ENCODE measurements at places on chromosomes 5 and 9.

DNA sequence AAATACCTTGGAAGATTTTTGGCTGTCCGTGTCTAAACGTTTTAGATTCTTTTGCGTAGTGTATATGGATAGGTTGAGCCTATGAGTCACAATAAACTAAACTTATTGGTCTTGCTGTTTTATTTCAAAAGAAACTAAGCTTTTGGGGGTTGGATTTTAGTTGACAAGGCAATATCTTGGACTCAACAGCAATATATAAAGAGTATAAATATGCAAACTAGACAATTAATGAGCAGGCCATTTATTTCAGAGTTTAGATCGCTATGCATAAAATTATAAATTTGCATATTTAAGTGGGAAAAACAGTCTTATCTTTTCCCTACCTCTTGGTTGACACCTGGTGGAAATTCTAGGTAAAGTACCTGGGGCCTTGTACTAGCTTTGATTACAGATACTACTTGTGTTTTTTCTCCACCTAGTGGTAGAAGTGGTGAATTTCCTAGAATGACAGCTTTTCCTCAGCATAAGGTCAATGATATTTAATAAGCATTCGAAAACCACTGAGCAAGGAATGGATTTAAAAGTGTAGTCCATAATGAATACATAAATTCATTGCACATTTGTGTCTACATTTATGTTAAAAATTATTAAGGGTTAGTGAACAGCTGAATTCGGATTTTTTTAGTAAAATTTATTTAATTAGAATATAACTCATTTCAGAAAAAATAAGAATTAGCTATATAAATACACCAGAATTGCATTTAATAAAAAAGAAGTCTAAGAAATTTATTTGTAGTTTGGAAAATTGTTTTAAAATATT is 1.7 kb upstream of the ARRDC3 start:
- no peak for DNase-seq

- DNase-seq: peak; percentile 4
Observed at GRCh38 chr5:64811050-64811640, 42.4 kb downstream of the CWC27 start.

- DNase-seq: peak; percentile 68
Observed at GRCh38 chr5:167587772-167588437, 703.5 kb upstream of the WWC1 start.

DNA sequence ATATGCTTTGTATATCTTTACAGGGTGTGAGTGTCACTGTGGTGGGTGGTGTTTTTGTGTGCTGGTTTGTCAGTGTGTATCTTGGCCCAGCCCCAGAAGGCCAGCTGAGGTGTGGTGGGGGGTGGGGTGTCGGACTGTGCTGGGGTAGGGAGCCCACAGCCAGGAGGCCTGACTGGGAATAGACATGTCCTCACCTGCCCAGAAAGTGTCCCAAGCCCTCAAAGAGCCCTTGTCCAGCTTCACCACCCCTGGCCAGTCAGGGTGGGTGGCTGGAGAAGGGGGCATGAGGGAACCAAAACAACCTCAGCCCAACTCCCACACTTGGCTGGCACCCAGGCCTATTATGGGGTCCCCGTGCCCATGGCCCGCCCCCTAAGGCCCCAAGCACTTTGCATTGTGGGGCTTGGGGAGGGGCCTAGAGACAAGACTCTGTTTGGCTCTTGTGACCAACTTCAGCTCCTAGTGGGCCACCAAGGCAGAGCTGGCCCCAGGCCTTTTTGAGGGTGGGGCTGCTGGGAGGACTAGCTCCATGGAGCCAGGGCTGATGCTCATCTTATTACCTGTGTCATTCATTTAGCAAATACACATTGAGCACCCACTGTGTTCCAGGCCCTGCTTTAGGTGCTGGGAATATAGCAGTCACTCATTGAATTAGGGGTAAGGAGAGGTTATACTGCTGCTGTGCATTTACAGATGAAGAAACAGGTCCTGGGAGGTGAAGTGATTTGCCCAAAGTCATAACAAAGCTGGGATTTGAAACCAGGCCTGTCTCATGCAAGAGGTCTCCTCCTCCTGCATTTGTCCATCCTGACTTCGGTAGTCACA is 56.2 kb upstream of the PSD2 start:
- no peak for DNase-seq

- DNase-seq: no peak
Observed at GRCh38 chr5:111425205-111425604, 87.1 kb downstream of the STARD4 start.

GRCh38 chr5:157602505-157602904 is 26.9 kb upstream of the ADAM19 start:
- no peak for DNase-seq

- DNase-seq: no peak
Observed at GRCh38 chr5:161763571-161763970, 78.0 kb downstream of the GABRA6 start.

GRCh38 chr5:180201051-180201987 is 7.7 kb downstream of the RASGEF1C start:
- DNase-seq: peak; percentile 75

GRCh38 chr9:134264169-134264568 is 62.1 kb upstream of the RXRA start:
- DNase-seq: no peak

DNA sequence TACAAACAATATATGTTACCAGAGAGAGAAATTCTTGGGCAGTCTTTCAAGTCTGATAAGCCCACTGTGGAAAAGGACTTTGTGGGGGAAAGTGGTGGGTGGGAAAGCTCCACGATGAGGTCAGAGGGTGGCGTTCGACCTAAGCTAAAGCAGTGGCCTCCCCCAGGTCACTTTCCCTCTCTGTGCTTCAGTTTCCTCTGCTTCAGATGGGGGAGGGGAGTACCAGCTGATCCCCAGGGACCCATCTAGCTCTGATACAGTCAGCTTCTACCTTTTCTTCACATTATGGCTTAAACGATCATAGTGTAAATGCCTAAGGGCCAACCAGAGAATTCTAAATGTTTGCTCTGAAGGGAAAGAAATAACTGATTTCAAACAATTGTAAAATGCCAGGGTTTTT is 36.6 kb upstream of the ARSB start:
- DNase-seq: peak; percentile 9

GRCh38 chr5:177419046-177419445 is 7.4 kb upstream of the GRK6 start:
- DNase-seq: no peak

- DNase-seq: no peak
Observed at GRCh38 chr5:143176048-143176447, 227.4 kb downstream of the NR3C1 start.

DNA sequence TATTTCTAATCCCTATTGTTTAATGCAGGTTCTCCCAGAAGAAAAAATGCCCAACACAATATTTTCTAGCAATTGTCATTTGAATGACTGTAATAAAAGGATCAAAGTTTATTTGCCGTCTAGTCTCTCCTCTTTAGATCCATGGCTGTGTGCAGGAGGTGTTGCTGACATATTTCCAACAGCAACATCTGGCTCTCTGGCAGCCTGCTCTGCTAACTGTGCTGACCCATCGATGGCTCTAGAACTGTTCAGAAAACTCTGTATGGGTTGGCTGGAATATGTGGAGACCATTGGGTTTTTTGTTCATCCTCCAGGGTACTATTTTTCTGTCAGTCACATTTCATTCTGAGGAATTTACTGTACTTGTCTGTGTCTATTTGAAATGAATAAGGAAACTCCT is 202.0 kb upstream of the SLC27A6 start:
- DNase-seq: no peak

- no peak for DNase-seq
Observed at GRCh38 chr5:8683496-8683895, 814.5 kb downstream of the MTRR start.

- peak; percentile 8 for DNase-seq
Observed at GRCh38 chr5:75933489-75933888, 149.7 kb upstream of the SV2C start.

GRCh38 chr9:81579381-81579780 is 110.0 kb downstream of the TLE1 start:
- no peak for DNase-seq

GRCh38 chr9:84379740-84380139 is 39.2 kb upstream of the SLC28A3 start:
- DNase-seq: no peak

- DNase-seq: no peak
Observed at GRCh38 chr5:101435768-101436167, 532.7 kb upstream of the ST8SIA4 start.

DNA sequence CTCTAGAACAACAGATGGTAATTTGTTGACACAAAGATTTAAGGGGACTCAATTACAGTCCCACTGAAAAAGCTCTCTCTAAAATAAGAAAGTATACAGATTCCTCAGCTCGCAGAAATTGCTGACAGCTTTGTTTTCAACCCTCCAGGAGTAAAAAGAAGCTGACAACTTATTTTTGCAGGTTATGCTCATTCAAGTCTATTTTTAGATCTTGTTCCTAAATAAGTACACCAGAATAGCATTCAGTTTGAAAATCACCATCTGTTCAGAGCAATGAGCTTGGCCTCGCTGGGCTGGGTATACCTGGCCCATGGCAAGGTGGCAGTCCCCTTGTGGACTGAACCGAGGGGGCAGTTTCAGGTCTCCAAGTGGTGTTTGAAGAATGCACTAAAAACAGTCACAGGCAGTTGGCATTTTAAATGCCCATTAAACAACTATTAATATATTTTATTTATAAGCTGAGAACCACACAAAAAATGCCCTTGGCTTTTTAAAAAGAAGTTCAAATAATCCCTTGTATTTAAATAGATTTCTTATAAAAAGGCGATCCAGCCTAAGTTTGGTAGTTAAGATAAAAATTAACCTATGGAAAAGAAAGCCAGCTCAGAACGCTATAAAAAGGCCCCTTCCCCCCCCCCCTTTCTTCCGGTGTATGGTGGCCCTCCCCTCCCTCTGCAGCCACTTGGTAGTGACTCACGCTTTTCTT is 169.2 kb downstream of the AUH start:
- no peak for DNase-seq

DNA sequence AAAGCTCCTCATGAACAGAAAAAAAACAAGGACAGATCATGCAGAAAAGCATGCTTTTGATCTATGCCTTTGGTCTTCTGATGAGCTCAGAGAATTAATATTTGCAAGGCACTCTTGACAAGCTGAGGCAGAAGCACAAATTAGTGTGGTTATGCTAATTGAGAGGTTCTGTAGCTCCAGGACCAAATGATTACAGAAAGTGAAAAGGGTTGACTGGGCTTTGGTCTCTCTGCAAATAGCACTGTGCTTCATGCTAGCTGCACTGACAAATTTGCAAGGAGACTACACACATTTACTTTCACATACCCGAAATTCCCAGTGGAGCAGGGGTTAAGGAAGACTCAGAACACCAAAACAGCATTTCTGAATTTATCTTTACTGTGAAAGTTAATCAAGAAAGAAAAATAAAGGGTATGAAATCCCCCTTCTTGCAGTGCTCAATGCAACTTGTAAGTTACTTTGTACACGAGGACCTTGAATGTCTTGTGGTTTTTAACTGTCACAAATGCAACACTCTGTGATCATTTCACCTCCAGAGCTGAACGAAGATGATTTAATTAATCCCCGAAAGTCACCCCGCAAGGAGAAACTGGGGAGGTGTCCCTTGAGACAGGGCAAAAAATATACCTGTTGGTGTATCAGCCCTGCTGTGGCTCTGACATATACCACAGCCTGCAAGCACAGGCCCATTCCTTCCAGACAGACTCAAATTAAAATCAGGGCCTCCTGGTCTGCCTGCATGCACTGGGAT is 11.9 kb downstream of the RAPGEF1 start:
- no peak for DNase-seq

DNA sequence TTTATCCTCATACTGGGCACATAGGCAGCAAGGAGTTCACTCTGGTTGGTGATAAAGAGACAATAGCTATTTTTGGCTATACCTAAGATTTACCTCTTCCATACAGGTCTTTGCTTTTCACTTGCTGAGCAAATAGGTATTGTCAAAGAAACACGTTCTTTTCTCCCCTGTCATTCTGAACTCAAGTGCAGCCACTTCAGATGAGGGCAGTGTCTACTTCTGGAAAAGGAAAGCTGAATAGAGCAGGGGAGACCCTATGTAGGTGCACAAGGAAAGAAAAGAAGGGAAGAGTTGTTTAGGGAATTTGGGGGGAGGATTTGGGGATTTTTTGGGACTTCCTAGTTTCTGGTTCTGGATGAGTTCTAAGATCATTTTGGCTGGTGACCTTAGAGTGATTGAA is 109.6 kb downstream of the ATP10B start:
- DNase-seq: no peak

DNA sequence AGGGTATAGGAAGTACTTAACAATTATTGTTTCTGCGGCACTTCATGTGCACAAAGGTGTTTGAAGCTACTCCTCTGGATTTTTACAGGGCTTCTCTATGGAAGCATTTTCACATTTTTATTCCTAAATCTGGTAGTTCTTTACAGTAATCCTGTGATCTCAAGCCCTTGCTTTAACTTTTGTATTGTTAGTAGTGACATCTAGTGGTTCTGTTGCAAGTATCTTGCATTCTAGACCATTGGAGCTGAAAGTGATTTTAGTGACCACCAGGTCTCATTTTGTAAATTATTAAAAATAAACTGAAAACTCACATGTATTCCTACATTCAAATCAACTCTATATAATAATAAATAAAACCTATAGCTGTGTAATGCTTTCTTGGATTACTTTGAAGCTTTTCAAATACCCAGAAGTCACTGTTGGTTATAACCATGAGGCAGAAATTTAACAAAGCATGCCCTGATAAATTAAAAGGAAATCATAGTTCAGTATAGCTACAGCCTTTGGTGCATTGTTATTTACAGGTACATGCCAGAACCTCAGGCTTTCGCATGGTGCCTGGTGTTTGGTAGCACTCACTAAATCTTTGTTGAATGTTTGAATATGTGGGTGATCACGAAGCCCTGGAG is 18.9 kb downstream of the RPS23 start:
- DNase-seq: no peak

DNA sequence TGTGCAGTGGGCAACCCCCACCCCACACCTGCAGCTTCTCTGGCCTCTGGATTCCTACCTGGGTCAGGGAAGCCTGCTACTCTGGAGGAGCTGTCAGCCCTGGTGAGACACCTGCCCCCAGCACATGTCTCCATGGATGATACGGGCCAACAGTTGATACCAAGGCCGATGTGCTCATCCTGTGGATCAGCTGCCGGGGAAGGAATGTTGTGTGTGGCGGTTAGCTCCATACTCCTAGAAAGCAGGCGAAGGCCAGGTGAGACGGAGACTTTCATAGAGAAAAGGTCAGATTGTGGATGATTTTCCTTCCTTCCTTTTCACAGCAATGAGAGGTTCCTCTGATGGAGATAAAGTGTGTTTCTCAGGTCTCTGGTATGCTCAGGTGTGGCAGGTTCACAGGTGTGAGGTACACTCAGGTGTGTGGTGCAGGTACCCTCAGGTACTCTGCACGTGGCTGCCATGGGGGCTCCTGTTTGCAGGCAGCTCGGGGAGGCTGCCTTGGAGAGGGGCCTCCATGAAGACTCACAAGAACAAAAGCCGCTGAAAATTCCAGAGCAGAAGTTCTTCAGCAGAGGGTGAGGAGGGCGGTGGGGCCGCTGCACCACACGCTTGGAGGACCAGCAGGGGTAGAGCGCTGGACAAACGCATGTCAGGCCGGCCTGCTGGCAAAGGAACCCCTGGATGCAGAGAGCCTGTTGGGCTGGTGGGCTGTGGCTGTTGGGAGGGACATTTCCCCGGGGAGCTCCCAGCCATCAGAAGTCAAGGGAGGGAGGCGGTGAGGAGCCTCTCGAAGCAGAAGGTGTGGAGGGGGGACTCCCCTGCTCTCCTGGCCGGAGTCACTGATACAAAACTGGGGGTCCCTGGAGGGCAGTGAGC is 5.1 kb upstream of the AHRR start:
- DNase-seq: no peak

GRCh38 chr5:176844281-176844680 is 33.9 kb downstream of the UNC5A start:
- DNase-seq: no peak

GRCh38 chr9:8062459-8062858 is 262.9 kb upstream of the DMAC1 start:
- no peak for DNase-seq

GRCh38 chr5:10519729-10520128 is 44.1 kb upstream of the ANKRD33B start:
- no peak for DNase-seq
